ENCODE measurements at places on chromosomes 5 and 9.

- DNase-seq, result no peak
Observed at GRCh38 chr9:87383344-87384150, 114.1 kb upstream of the DAPK1 start.

DNA sequence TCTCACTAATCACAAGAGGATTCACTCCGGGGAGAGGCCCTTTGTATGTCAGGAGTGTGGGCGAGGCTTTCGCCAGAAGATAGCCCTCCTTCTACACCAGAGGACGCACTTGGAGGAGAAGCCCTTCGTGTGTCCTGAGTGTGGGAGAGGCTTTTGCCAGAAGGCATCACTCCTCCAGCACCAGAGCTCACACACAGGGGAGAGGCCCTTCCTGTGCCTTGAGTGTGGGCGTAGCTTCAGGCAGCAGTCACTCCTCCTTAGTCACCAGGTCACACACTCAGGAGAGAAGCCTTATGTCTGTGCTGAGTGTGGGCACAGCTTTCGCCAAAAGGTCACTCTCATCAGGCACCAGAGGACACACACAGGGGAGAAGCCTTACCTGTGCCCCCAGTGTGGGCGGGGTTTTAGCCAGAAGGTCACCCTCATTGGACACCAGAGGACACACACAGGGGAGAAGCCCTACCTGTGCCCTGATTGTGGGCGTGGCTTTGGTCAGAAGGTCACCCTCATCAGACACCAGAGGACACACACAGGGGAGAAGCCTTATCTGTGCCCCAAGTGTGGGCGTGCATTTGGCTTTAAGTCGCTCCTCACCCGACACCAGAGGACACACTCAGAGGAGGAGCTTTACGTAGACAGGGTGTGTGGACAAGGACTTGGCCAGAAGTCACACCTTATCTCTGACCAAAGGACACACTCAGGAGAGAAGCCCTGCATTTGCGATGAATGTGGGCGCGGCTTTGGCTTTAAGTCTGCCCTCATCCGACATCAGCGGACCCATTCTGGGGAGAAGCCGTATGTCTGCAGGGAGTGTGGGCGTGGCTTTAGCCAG is 27.8 kb downstream of the NUTM2F start:
- no peak for DNase-seq

- DNase-seq, result no peak
Observed at GRCh38 chr5:126640866-126641265, 40.1 kb downstream of the PHAX start.

DNA sequence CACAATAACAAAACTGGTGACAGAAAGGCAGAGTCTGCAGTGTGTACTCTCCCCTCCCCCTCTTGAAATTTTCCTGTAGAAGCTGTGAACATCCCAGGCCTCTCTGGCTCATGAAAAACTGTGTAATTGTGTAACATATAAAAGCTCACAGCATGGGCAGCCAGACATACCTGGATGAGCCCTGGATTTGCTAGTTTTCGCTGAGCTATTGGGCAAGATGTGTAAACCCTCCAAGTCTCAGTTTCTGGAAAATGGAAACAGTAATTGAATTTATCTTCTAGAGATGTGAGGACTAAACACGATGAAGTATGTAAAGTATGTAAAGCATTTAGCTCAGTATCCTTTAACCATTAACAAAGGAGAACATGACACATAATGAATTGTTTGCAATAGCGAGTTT is 143.2 kb upstream of the ANKH start:
- DNase-seq, result no peak

- no peak for DNase-seq
Observed at GRCh38 chr5:149471406-149472183, 79.6 kb downstream of the CSNK1A1 start.

DNA sequence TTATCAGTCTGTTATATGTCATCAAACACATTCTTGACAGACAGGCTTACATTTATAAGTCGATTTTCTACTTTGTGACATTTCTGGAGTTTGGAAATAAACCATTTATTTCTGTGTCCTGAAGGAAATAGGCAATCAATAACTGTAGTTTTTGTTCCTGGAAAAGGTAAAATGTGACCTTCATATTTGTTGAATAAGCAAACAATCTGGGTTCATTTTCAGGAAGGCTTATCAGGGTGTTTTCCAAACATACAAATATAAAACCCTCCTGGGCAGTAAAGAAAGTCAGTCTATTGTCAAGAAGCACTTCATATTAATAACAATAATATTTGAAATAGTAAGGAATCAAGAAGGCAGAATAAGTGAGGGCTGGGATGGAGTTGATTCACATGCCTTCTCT is 195.0 kb downstream of the SNCAIP start:
- no peak for DNase-seq

DNA sequence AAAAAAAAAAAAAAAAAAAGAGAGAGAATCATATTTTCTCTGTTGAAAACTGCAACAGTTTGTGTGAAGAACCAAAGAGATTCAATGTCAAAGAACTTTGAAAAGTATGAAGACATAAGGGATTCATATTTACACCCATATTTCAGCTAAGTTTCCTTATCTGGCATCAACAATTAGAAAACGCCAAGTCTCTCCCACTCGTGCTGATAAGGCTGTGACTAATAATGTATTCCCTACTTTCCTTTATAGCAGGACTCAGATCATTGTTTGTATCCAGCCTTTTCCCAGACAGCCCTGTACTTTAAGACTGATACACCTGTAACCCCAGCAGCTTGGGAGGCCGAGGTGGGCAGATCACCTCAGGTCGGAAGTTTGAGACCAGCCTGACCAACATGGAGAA is 54.1 kb upstream of the STK32A start:
- no peak for DNase-seq

DNA sequence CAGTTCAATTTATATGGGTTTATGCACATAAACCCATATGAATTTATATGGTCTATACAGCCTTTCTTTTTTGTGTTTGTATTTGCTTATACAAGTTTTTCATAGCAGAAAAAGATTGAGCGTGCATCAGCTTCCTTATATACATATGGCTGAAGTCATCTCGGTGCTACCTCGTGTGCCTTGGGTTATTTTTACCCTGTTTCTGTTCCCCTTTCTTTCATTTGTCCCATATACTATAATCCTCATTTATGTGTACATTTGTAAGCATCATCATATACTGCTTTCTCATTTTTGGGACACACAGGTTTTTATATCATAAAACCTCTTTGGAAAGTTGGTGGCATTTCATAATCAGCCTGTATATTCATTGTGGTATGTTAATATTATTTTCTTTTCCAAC is 107.8 kb upstream of the ADAMTSL1 start:
- DNase-seq, result no peak

- no peak for DNase-seq
Observed at GRCh38 chr5:12003680-12004079, 99.4 kb upstream of the CTNND2 start.

DNA sequence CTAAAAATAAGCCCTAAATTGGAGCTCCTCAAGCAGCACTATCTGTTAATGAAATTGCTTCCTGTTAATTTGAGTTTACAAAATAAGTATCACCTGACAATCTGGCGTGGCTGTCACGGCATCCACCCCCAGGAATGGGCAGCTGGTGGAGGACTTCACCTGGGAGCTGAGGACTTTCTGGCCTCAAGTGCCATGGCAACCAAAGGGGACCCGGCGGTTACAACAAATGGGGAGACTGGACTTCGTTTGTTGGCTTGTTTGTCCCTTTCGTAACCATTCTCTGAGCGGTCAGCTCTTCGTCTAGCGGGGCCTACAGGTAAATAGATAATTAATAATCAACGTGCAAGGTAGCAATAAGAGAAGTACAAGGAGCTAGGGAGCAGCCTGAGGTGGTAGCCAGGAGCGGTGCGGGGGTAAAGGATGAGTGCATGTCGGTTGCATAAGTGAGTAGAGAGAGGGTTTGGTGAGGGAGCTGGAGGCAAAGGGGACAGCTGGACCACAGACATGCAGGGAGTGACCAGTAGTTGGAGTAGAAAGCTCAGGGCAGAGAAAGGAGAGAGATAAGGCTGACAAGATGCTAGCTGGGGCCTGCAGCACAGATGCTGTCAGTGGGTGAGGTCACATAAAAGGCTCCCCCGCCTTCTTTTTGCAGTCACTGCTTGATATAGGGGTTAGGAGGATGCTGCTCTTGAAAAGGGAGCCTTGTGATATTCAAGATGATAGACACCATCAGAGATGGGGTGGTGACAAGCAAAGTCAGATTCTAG is 62.5 kb downstream of the HSPA4 start:
- DNase-seq, result no peak

DNA sequence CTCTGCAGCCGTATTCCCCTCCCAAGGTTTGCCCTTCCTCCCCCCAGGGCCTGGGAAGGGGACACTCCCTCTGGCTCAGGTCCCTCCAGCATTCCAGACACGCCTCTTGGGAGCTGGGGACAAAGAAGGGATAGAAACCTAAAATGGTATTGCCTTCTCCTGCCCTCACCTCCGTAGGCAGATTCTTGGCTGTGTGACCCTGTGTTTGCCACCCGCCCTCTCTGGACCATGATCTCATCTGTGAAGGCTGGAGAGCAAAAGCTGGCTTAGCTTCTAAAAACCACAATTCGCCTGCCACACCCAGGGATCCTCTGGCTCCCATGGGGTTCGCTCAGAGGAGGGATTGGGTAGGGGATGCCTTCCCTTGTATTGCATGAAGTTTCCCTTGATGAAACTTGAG is 7.7 kb downstream of the AQP3 start:
- no peak for DNase-seq

- no peak for DNase-seq
Observed at GRCh38 chr9:113543296-113543981, 79.9 kb downstream of the RGS3 start.

DNA sequence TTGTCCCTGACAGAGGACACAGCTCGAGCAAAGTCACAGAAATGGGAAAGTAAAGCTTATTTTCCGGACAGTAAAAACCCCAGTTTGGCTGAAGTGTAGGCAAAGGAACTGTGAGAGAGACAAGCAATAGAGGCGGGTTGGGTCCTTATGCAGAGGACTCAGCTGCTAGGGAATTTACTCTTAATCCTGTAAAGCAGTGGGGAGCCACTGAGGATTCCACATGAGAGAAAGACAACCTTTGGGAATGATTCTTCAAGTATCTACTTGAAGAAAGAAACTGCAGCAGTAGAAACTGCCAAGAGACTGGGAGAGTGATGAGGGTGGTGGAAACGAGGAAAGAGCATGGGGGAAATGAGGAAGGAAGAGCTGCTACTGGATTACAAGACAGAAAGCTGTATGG is 20.2 kb downstream of the ASTN2 start:
- no peak for DNase-seq

- DNase-seq, result no peak
Observed at GRCh38 chr9:86072394-86072877, 26.9 kb downstream of the GOLM1 start.

DNA sequence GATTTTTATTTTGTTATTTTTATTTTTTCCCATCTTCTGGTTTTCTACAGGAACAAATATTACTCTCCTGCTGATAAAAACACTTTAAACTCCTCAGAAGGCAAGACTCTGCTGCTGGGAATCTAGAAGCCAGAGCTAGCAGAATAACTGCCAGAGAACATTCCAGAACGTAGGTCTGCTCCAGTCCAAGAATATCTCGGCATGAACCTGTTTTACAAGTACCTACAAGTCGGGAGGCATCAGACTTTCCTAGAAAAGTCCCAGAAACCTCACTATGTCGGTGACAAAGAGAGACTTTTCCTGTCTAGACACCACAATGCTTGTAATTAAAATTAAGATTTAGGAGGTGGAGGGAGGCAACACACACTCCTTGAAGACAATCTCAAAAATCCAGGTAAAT is 41.4 kb downstream of the FABP6 start:
- no peak for DNase-seq

DNA sequence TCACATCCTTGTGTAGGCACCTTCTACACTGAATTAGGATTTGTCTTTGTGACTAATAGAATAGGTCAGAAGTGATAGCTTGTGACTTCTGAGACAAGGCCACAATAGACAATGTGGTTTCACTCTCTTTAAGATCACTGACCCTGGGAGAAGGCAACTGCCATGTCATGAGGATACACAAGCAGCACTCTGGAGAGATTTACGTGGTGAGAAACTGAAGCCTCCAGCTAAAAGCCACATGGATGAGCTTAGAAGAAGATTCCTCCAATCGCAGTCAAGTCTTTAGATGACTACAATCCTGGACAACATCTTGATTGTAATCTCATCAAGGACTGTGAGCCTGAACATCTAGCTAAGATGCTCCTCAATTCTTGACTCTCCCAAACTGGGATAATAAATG is 206.6 kb downstream of the ESM1 start:
- DNase-seq, result no peak

DNA sequence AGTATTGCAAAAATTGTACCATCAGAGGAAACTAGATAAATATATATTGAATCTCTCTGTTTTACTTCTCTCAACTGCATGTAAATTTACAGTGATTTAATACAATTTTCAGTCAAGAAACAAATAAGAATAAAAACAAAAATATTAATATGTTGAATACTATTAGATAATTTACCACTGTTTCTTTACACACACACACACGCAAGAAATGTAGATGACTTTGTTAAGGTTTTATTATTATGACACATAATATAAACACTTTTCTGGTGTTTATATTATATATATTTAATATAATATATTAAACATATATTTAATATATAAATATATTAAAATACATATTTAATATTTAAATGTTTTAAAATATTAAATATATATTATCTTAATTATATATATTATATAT is 814.3 kb upstream of the CDH10 start:
- no peak for DNase-seq

- no peak for DNase-seq
Observed at GRCh38 chr5:51386916-51387883, 4.0 kb downstream of the ISL1 start.

DNA sequence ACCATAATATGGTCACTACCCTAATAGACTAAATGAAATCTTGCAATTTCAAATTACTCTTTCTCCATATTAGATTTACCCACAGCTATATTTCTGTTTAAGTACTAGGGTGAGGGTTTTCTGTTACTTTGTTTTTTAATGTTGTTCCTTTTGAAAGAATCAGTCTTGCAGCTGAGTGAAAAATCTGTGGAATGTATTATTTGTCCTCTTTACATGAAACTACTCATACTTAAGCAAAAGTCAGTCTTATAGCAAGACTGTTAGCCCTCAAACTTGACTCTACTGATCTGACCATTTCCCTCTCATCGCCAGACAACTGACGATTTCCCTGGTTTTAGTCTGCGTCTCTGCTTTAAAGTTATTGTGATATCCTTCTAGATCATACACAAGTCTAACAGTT is 84.0 kb downstream of the PIK3R1 start:
- DNase-seq, result no peak

GRCh38 chr5:23977997-23978396 is 470.6 kb downstream of the PRDM9 start:
- no peak for DNase-seq

All from activated T-helper 2 cell treated with anti-CD3 and anti-CD28 coated beads, Interferon-gamma antibody, Interleukin-2, Interleukin-4, amounts not matched to agents 10 μg/mL and 5 μg/mL and 100 μg/mL, durations not matched to agents 14 hours and 24 hours and 36 hours (primary cell).